ENCODE measurements at places on chromosomes 2 and 18.

DNA sequence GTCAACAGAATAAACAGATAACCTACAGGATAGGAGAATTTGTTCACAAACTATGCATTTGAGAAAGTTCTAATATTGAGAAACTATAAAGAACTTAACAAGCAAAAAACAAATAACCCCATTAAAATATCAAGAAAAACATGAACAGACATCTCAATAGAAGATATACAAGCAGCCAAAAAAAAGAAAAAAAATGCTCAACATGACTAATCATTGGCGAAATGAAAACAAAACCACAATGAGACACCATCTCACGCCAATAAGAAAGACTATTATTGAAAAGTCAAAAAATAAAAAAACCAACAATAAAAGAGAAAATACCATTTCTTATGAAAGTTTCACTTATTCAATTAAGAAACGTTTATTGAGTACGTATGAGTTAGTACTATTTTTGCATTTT lies 800.5 kb downstream of the CBLN2 start:
- no peak overlapping the region for H3K27ac ChIP-seq
- DNase-seq, result no peak
- H3K27me3 ChIP-seq, result no peaks in the 10 kb centered on the region
- H3K36me3 ChIP-seq, result no peaks in the 10 kb centered on the region

- no peak overlapping the region for H3K27ac ChIP-seq
- no peak for DNase-seq
- H3K36me3 ChIP-seq, result no peaks in the 10 kb centered on the region
- H3K4me3 ChIP-seq, result no peak overlapping the region
- H3K27me3 ChIP-seq, result peaks cover 36% of the 10 kb centered on the region
These were observed 37.1 kb downstream of the FAM161A start for GRCh38 chr2:61816480-61817355.

GRCh38 chr2:119240311-119241204 lies 16.9 kb downstream of the STEAP3 start:
- peaks cover 19% of the 10 kb centered on the region for H3K4me1 ChIP-seq
- H3K27me3 ChIP-seq, result peaks cover 18% of the 10 kb centered on the region
- H3K36me3 ChIP-seq, result no peaks in the 10 kb centered on the region
- no peak for DNase-seq
- no peak overlapping the region for H3K4me3 ChIP-seq

DNA sequence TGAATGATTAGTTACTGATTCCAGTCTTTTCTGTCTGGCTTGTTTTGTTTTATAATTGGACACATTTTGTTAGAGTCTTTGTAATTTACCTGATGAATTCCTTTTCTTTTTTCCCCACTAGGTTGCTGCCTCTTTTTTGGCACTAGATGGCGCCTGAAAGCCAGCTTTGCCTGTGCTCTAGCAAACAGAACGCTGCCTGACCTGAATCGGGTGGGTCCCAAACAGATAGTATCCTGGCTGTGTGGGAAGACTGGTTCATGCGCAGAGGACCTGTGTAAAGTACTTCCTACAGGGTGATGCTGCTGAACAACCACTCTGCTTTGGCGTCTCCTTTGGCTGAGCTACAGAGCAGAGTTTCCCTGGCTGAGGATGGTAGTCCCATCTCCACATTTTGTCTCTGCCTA lies 288.2 kb downstream of the IKZF2 start:
- no peak for DNase-seq
- no peaks in the 10 kb centered on the region for H3K4me1 ChIP-seq
- H3K27me3 ChIP-seq, result no peaks in the 10 kb centered on the region
- H3K27ac ChIP-seq, result no peak overlapping the region

GRCh38 chr2:219072741-219073250 lies 12.1 kb upstream of the IHH start:
- no peak for DNase-seq
- no peak overlapping the region for H3K27ac ChIP-seq
- peaks cover 5% of the 10 kb centered on the region for H3K36me3 ChIP-seq
- H3K4me1 ChIP-seq, result no peaks in the 10 kb centered on the region

DNA sequence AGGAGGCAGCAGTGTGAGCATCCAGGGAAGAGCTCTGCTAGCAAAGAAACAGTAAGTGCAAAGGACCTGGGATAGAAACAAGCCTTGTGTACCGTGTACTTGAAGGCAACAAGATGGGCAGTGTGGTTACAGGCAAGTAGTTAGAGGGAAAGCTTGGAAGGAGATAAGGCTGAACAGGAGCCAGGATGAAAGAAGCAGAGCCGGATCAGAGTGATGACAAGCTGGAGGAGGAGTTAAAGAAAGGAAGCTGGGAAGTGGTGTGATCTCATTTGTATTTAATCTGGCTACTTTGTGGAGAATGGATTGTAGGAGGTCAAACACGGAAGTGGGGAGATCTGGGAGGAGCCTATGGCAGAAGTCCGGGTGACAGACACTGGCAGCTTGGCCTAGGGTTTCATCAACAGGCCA lies 44.7 kb upstream of the VPS54 start:
- H3K27ac ChIP-seq, result no peak overlapping the region
- no peak overlapping the region for H3K4me3 ChIP-seq
- no peaks in the 10 kb centered on the region for H3K36me3 ChIP-seq
- DNase-seq, result no peak
- H3K4me1 ChIP-seq, result peaks cover 6% of the 10 kb centered on the region
- H3K27me3 ChIP-seq, result no peaks in the 10 kb centered on the region

GRCh38 chr2:45962177-45962921 lies 310.9 kb downstream of the PRKCE start:
- H3K36me3 ChIP-seq, result no peaks in the 10 kb centered on the region
- H3K4me1 ChIP-seq, result peaks cover 16% of the 10 kb centered on the region
- no peak for DNase-seq

GRCh38 chr2:3146175-3146574 lies 231.4 kb downstream of the EIPR1 start:
- DNase-seq, result no peak
- no peaks in the 10 kb centered on the region for H3K27me3 ChIP-seq
- no peaks in the 10 kb centered on the region for H3K4me1 ChIP-seq
- H3K36me3 ChIP-seq, result no peaks in the 10 kb centered on the region
- no peak overlapping the region for H3K27ac ChIP-seq

DNA sequence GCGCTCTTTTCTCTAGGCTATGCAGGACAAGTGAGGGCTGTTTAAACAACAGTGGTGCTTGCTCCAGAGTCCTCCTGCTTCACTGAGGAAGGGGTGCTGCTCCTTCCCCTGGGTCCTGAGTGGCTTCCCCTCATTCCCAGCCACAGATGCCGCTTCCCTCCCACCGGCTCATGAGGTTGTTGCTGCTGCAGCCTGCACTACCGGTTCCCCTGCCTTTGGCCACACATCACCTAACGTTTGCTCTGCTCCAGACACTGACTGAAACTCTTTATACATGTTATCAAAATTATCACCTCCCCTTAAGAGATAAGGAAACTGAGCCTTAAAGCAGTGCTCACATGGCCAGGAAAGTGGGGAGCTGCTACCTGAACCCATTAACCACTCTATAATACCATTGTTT lies 130.8 kb upstream of the LGALSL start:
- H3K27me3 ChIP-seq, result no peaks in the 10 kb centered on the region
- peaks cover 4% of the 10 kb centered on the region for H3K36me3 ChIP-seq
- no peak for DNase-seq
- no peak overlapping the region for H3K27ac ChIP-seq

GRCh38 chr2:71532327-71532726 lies 79.0 kb downstream of the DYSF start:
- DNase-seq, result no peak
- no peak overlapping the region for H3K4me3 ChIP-seq
- H3K27ac ChIP-seq, result no peak overlapping the region
- peaks cover 90% of the 10 kb centered on the region for H3K27me3 ChIP-seq

GRCh38 chr2:215338883-215339679 lies 27.2 kb downstream of the ATIC start:
- H3K4me1 ChIP-seq, result no peaks in the 10 kb centered on the region
- DNase-seq, result no peak
- no peak overlapping the region for H3K4me3 ChIP-seq
- H3K27ac ChIP-seq, result no peak overlapping the region
- H3K27me3 ChIP-seq, result no peaks in the 10 kb centered on the region

DNA sequence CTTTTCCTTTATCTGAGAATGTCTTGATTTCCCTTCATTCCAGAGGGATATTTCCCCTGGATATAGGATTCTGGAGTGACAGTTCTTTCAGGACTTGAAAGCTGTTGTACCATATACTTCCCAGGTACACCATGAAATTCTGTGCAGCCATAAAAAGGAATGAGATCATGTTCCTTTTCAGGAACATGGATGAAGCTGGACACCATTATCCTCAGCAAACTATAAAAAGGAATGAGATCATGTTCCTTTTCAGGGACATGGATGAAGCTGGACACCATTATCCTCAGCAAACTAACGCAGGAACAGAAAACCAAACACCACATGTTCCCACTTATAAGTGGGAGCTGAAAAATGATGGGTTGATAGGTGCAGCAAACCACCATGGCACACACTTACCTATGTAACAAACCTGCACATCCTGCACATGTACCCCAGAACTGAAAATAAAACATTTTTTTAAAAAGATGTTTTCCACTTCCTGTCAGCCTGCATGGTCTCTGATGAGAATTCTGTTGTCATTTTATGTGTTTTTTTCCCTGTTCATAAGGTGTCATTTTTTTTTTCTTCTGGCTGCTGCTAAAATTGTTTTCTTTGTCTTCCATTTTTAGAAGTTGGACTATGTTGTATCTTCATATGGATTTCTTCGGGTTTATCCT lies 133.3 kb downstream of the DNAH6 start:
- no peaks in the 10 kb centered on the region for H3K36me3 ChIP-seq
- H3K4me1 ChIP-seq, result peaks cover 59% of the 10 kb centered on the region
- no peaks in the 10 kb centered on the region for H3K27me3 ChIP-seq
- no peak overlapping the region for H3K4me3 ChIP-seq

DNA sequence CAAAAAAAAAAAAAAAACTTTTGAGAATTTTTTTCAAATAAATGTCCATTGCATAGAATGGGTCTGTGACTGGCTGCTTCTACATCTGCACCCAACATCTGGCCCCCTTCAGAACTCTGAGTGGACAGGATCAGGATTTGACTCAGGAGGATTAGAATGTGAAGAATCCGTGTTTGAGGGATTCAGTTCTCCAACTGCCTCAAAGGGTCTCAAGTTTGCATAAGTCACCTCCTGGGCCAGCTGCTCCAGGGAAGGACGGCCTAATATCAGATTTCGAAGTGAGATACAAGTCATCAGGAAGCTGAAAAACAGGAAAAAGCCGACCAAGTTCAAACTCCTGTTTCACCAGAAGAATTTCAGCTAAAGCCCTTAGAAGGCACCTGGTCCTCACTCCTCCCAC lies 10.9 kb downstream of the MAT2A start:
- peaks cover 28% of the 10 kb centered on the region for H3K36me3 ChIP-seq
- H3K4me1 ChIP-seq, result peaks cover 5% of the 10 kb centered on the region
- no peak overlapping the region for H3K4me3 ChIP-seq
- H3K27me3 ChIP-seq, result no peaks in the 10 kb centered on the region
- no peak overlapping the region for H3K27ac ChIP-seq

GRCh38 chr2:42754776-42755140 lies 9.2 kb downstream of the OXER1 start:
- DNase-seq, result no peak
- H3K27ac ChIP-seq, result no peak overlapping the region
- no peak overlapping the region for H3K4me3 ChIP-seq
- peaks cover 1% of the 10 kb centered on the region for H3K36me3 ChIP-seq

DNA sequence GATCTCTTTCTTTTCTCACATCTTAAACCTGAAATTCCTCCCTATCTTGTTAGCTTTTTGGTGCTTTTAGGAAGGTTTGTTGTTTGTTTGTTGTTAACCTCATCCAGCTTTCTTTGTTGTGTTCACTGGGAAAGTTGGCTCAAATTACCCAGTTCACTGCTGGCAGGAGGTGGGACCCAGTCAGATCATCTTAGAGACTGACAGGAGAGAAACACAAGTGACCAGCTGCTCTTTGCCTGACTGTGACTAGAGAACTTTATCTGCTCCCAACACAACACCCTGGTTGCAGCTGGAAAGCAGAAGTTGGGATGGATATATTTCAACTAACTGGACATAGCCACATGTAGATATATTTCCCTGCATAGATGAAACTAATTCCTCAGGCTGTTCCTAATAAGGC lies 10.0 kb downstream of the MAPK4 start:
- H3K27ac ChIP-seq, result no peak overlapping the region
- H3K4me1 ChIP-seq, result no peaks in the 10 kb centered on the region
- H3K36me3 ChIP-seq, result no peaks in the 10 kb centered on the region
- no peak overlapping the region for H3K4me3 ChIP-seq
- DNase-seq, result no peak
- peaks cover 50% of the 10 kb centered on the region for H3K27me3 ChIP-seq
